Activated CD4-positive, alpha-beta T cell treated with anti-CD3 and anti-CD28 coated beads, Interleukin-2, amount 50 U/mL, for 48 hours (primary cell): ENCODE measurements at places on chromosomes 5 and 9.

DNA sequence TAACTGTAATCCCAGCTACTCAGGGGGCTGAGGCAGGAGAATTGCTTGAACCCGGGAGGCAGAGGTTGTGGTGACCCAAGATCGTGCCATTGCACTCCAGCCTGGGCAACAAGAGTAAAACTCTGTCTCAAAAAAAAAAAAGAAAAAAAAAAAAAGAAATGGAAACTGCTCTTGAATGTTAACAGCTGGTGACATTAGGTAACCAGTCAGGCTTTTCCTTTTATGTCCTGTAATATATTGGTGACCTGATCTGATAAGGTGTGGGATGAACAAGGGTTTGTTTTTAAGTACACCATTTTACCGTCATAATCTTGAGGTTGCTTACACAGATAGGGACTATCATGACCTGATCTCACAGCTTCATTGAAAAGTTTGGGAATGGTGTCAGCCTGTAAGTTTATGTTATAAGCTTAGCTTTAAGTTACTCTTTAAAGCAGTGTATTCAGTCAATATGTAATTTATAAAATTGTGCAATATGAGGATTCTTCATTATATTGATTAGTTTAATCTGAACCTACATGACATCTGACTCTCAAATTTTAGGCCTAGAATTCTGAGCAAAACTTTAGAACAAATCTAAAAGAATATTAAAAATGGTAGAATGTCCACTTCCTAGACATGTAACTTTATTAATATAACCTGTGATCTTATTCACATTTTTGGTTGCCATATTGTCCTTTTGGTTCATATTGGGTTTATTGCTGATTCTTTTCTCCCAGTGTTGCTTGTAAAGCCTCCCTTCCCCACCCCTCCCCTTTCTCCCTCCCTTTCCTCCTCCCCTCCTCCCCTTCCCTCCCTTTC, 41.4 kb downstream of the RAI14 start:
- no peak for DNase-seq

GRCh38 chr9:118129541-118129940, 425.3 kb downstream of the TLR4 start:
- no peak for DNase-seq

- no peak for DNase-seq
Measured at GRCh38 chr9:95101326-95101725, 216.2 kb downstream of the FANCC start.

DNA sequence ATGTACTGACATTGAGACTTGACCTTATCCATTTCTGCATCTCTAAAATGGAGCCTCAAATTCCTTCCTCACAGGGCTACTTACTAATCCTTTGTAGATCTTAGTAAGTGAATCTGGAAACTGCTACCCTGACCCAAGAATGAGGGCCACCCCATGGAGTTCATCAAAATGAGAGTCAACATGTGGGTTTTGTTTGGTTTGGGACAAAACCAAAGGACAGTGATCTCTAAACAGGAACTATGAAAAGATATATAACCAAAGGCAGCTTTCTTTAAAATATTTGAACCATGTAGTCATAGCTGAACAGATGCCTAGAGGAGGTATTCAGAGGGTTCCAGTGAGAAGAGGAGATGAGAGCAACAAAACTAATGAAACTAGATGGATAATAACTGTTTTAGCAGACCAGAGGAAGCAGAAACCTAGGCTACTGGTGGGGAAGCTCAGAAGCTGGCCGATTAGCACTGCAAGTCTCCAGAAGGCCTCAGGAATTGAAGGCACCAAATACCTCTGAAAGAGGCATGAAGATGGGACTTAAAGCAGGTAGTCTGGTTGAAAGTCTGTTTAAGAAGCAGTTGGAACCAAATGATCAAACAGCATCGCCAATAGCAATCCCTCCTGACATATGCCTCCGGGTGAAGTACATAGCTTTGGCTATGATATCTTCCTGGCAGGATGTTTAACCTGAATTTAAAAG, 45.8 kb downstream of the THOC3 start:
- DNase-seq = no peak

DNA sequence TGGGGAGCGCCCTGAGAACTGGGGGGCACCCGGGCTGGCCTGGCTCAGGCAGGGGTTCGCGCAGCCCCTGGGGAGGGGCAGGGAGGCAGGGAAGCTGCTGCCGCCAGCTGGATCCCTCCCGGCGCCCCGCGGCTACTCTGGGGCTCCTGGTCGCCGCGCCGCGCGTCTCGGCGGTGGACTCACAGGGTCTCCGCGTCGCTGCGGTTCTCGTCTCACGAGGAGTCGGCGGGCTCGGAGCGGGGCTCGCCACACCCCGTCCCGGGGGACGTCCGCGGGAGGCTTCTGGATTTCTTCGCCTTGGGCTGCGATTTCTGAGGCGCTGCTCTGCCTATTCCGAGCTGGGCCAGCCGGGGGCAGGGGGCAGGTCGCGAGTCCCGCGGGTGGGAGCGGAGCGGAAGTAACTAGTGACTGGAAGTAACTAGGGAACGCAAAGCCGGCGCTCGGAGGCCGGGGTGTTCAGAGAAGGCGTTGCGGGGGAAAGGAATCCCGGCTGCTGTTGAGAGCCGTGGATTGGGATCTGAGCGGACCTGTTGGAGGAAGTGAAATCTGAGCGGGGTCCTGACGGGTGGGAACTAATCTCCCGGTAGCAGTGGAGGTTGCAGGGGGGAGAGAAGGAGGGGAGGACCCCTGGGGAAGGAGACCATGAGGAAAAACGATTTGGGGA, 511 bp downstream of the CYSTM1 start:
- peak; percentile 73 for DNase-seq

- DNase-seq = no peak
Measured at GRCh38 chr5:92749943-92750342, 831.1 kb downstream of the NR2F1-AS1 start.

GRCh38 chr5:39906146-39906545, 481.4 kb upstream of the DAB2 start:
- DNase-seq = no peak

GRCh38 chr5:50968356-50969149, 302.1 kb downstream of the PARP8 start:
- DNase-seq = no peak

DNA sequence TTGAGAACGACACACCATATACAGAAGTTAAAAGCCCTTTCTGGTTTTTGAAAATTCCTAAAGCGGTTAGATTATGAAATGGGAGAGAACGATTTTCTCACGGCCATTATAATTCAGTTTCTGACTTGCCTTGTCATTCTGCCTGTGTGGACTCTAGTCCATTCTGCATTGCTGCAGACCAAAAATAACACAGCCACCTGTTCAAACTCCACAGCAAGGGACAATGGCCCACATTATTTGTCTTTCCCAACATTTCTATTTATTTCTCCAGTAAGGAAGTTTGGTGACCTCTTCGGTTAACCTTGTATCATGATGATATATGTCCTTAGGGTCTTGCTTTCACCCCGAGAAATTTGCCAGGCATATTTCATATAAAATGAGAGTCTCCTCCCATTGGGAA, 497.7 kb downstream of the BRINP1 start:
- no peak for DNase-seq

GRCh38 chr5:134911285-134912206, 6.6 kb downstream of the PCBD2 start:
- no peak for DNase-seq

- no peak for DNase-seq
Measured at GRCh38 chr5:173556142-173557028, 60.1 kb downstream of the BOD1 start.

DNA sequence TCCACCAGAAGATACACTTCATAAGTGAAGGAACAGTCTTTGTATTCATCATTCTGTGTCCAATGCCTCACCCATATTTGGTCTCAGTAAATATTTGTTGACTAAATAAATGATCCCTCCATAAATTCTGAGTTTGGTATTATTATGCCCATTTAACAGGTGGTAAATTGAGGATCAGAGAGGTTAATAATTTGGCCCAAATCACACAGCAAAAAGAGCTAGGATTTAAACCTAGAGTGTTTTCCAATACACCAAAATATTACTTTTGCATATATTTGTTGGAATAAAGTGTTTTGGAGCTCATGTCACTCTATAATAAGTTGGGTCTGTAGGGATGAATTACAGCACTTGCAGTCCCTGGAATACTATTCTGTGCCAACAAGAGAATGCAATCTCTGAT, 470.3 kb downstream of the ARHGEF28 start:
- no peak for DNase-seq

DNA sequence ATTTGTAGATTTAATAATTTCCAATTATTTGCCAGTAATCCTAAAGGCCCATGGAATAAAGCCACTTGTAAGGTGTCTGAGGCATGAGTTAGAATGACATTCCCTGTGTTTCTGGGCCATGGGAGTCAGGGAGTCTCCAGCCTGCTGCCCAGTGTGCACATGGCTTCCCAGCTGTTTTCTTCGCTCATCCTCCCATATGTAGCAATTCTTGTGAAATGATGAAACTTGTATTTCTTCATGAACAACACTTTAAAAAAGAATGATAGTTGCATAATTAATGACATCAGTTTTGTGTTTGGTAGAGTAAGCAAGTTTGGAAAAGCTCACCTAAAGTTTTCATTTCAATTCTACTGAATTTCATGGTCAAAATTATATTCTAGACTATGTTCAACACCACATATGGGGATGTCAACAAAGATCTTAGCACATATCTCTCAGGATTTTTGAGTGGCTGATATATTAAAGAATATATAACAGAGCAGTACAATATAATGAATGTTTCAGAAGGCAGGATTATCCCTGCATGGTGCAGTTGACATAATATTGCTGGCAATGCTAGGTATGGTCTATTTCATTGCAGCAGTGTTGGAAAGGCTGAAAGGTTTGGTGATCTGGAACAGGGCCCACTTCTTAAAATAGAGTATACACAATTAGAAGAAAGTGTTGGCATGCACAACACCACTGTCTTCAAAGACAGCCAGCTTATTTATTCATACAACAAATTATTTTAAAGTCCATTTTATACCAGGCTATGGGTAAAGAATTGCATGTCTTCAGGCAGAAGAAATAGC, 44.7 kb downstream of the GRIN3A start:
- no peak for DNase-seq

DNA sequence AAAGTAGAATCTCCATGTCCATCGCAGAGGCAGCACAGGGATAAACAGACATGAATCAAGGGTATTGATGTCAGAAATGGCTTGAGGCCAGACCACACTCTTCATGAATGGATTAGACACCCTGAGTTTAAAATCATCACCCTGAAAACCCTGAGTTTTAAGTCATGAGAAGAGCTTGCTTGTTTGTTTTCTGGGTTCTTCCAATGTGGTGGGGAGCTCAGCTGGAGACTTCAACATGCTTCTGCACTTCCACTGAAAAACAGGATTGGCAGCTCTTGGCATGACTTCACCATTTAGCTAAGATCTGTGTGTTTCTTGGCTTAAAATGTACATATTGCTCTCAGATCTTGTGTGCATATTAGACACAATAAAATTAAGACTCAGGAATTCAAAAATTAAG, 9.8 kb downstream of the GCNT4 start:
- no peak for DNase-seq

DNA sequence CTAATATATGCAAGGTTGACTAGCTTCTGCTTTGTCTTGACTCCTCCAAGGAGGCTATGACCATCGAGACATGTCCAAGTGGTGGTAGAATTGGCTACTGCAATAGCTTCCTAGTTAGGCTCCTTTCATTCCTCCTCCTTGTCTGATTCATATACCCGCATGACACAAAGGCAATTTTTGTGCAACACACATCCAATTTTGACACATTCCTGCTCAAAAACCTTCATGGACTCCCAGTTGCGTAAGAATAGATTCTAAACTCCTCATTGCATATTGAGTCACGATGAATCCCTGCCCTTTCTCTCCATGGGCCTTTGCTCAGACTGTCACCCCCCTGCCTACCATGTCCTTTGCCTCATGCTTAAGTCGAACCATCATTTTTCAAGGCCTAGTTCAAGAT, 344.5 kb downstream of the ACTL7B start:
- DNase-seq = no peak

- no peak for DNase-seq
Measured at GRCh38 chr9:87275047-87275725, 222.5 kb upstream of the DAPK1 start.

GRCh38 chr5:142782976-142783530, 12.9 kb downstream of the ARHGAP26 start:
- DNase-seq = no peak

GRCh38 chr9:13263511-13263910, 16.0 kb downstream of the MPDZ start:
- DNase-seq = no peak

- no peak for DNase-seq
Measured at GRCh38 chr5:113278976-113279375, 155.8 kb downstream of the TSSK1B start.

DNA sequence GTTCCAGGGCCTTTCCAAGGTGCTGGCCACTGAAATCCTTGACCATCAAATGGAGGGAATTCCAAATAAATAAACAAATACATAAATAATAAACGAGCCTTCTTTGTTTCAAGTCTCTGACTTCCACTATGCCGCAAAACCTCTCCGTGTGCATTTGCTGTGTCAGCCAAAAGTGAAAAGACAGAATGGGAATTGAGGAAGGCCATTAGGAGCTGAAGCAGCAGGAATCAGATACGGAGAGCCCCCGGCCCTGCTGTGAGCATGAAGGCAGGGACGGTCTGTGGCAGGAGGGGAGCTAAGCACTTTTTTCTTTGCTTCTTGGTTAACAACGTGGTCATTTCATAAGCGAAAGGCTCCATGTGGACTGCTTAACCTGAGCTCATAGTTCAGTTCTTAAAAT, 26.1 kb downstream of the PLPPR1 start:
- no peak for DNase-seq

DNA sequence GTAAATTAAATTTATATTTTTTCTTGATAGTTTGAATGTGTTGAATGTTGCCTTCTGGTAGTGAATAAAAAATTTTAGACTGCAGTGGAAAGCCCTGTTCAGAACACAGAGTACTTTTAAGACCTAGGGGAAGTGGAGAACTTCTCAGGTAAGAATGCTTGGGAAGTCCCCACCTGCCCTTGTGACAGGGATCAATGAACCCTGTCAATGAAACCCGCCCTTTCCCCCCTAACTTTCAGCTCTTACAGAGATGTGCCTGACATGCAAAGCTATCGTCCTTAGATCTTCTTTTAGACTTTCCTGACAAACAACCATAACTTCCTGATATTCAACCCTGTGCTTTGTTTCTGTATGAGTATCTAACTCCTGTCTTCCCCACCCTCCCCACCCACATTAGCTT, 562.7 kb downstream of the TLE4 start:
- DNase-seq = no peak

DNA sequence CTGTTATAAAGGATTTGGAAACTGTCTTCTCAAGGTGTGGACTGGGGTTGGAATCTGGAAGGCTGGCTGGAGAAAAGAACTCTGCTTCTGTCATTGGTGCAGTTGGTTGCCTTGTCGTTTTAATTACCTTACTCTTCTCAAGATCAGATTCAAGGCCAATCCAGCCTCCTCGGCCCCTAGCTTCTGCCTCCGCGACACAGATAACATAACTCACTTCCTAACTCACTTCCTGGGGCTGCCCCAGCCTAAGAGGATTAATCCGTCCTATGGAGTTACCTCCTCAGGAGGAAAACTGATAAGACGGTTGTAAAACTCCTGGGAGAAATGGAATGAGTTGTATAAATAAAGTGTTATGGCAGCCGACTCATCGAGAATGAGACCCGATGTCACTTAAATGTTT, 389.1 kb upstream of the WWC1 start:
- no peak for DNase-seq
